ENCODE measurements at places on chromosomes 16 and 17.
A peak's percentile ranks its signal among the peaks of the same experiment; 100 is the strongest.

- no peak for DNase-seq
Measured at GRCh38 chr16:49661465-49662187, 194.3 kb downstream of the ZNF423 start.

- no peak for DNase-seq
Measured at GRCh38 chr17:19018600-19018950, 14.0 kb upstream of the FAM83G start.

- DNase-seq: no peak
Measured at GRCh38 chr16:11493531-11493929, 93.2 kb downstream of the LITAF start.

DNA sequence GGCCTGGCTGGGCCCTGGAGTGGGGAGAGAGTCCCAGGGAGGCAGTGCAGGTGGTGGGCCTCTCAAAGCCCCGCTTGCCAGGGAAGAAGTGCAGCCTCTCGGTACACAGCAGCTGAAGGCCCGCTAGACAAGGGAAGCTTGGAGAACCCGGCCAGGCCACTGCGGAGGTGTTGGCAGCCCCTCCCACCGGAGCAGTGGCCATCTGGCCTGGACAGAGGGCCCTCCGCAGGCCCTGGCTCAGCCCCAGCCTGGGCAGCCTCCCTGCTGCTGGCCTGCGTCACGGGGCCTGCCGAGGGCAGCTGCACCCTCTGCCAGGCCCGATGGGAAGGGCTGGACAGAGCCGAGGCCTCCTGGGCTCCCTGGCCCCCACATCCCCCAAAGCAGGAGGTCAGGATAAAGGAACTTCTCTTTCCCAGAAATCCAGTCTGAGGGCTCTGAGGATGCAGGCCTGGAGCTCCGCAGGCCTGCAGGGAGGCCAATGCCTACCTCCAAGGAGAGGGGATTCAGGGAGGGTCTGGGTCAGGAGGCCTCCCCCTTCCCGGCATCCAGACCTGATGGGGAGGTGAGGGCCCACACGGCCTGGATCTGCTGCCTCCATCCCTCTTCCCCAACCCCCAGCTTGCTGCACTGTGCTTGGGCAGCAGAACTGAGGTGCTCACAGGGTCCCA lies 4.3 kb downstream of the SPPL2C start:
- DNase-seq: no peak

DNA sequence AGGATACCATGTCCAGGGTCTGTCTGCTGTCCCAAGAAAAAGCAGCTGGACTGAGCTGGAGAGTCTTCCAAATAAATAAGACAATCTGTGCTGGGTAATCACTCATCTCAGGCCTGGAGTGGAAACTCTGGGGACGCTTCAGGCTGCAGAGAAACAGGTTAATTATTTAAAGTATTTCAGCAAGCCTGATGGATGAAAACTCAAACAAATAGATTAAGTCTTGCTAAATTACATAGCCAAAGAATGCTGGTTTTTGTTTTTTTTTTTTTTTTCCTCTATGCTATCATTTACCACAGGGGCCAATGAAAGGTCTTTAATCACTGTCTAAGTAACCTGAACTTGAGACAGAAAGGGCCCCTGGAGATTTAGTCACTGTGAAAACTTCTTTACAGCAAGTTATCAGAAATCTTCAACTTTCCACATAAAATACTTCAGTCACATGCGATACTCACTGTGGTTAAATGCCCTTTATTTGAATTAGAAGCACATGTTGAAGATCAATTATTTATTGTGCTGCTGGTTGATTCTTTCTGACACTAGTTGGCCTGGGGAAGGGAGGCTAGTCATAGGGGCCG lies 31.0 kb upstream of the KCNJ2 start:
- DNase-seq: peak; percentile 22

DNA sequence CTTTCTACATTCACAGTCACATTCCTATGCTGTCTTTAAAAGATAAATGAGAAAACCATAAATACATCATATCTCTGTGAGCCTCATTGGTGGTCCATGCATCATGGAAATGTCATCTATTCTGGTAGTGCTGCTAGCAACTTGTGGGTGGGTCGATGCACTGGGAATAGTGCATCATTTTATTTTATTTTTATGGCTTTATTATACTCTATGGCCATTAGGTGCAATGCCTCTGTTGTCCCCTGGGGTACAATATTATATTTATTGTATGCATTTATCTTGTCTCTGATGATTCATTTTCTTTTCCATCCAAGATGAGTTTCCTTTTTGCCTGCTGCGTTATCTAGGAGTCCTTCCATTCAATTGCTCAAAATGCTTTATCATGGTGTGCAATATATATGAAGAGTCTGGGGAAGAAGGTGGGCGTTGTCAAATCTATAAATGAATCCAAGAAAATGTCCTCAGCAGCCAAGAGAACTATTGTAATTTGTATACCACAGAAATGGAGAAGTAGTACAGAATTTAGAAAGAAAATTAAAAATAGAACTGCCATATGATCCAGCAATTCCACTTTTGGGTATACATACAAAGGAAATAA lies 324.0 kb downstream of the KCNJ2 start:
- no peak for DNase-seq

DNA sequence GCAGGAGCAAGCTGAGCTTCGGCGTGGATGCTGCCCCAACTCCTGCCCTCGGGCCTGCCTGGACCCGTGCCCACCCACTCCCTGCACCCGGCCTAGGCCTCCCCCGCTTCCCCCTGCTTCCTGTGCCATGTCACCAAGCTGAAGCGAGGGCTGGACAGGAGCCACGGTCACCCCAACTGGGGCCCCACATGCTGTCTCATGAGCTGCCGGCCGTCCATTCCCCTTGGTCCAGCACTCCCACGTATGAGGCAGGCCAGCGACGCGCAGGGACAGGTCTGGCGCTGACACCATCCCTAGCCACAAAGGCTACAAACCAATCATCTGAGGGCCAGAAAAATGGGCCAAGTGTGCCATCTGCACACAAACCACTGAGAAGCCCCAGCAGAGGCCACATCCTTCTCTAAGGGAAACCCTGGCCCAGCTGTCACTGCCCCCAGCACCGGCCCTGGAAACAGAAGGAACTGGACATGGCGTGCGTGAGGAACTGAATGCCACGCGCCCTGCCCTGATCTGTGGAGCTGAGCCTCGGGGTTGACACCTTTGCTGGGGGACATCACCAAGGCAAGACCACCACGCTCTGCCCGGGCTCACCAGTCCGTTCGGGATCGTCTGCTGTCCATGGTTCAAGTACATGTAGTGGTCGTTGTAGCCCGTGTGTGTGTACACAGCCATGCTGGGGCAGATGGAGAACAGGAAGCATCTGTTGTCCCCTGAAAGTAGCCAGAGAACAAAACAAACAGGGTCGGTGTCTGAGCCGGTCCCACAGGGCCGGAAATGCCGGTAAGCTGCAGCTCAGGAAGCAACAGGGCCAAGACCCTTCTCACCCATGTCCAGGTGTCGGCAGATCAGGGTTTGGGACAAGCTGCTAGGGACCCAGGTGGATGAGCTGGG lies 22.2 kb downstream of the MEAK7 start:
- DNase-seq: no peak

GRCh38 chr16:27700304-27700995 lies 150.5 kb downstream of the KATNIP start:
- no peak for DNase-seq
